Activated CD8-positive, alpha-beta memory T cell treated with anti-CD3 and anti-CD28 coated beads for 1 hour (primary cell): ENCODE measurements at places on chromosomes 12 and 14.

GRCh38 chr12:51205350-51205749, 12.5 kb downstream of the POU6F1 start:
- DNase-seq = no peak

GRCh38 chr14:82667501-82667900, 1133.8 kb upstream of the SEL1L start:
- DNase-seq = no peak

- DNase-seq = no peak
Measured at GRCh38 chr12:113119980-113120669, 15.4 kb downstream of the RASAL1 start.

DNA sequence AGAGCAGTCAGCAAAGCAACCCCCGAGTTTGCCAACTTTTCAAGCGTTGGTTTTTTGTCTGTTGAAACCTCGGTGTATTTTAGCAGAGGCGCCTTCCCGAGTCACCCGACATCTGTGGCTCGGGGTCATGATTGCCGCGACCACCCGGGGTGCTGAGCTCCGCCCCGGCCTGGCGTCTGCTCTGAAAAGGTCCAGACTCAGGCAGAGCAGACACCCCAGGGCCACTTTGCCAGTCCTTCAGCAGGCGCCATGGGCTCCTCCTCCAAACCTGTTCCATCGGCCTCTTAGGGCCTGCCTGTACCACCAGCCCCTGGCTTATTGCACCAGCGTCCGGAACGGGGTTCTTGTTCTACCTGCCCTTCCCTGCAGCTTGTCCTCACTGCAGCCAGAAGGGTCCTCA, 19.1 kb downstream of the ANKRD9 start:
- DNase-seq = no peak

DNA sequence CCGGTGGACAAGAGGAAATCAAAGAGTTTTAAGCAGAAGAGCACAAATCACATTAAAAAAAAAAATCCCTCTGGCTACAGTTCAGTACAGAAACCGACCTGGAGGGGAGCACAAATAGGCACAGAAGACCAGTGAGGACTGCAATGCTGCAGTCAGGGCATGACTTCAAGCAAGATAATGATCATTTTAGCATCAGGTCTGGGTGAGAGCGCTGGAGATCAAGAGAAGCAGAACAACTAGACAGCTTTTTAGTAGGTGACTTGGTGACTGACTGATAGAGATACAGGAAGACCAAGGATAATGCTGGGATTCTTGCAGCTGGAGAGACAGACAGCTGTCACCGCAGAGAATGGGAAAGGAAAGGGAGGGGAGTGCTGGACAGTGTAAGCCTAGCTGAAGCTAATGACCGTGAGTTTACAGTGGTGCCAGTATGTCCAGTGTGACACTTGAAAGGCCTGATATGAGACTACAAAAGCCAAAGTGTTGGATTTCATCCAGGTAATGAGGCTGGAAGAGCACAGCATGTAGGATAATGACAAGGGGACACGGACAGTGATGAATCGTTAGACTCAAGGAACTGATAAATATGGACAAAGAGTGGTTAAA, 5.6 kb downstream of the NFYB start:
- no peak for DNase-seq

DNA sequence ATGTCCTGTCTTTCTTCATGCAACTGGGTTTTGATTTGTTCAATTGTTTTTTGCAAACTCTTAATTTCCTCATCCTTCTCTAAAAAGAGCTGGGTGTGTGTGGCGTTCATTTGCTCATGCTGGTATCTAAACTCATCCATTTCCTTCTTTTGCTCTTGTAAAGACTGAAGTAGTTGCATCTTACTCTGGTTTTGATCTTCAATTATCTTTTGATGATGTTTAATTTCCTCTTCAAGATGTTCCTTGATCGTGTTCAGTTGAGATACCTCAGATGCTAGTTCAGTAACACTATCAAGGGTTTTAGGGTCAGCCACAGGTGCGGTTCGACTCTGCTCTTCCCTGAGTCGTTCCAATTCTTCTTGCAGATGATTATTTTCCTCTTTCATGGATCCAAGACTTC, 34.8 kb downstream of the TRIP11 start:
- DNase-seq = no peak

GRCh38 chr12:109169686-109170085, 53.3 kb downstream of the ACACB start:
- no peak for DNase-seq

- no peak for DNase-seq
Measured at GRCh38 chr14:55239320-55239719, 31.9 kb upstream of the FBXO34 start.

DNA sequence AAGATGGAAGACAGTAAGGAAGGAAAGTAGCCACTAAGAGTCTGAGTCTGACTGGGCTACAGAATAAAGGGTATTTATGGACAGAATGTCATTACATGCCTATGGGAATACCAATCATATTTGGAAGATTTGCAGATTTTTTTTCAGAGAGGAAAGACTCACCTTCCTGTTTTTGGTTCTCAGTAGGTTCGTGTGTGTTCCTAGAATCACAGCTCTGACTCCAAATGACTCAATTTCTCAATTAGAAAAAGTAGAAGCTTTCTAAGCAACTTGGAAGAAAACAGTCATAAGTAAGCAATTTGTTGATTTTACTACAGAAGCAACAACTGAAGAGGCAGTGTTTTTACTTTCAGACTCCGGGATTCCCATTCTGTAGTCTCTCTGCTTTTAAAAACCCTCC, 15.4 kb upstream of the PAPLN start:
- no peak for DNase-seq

DNA sequence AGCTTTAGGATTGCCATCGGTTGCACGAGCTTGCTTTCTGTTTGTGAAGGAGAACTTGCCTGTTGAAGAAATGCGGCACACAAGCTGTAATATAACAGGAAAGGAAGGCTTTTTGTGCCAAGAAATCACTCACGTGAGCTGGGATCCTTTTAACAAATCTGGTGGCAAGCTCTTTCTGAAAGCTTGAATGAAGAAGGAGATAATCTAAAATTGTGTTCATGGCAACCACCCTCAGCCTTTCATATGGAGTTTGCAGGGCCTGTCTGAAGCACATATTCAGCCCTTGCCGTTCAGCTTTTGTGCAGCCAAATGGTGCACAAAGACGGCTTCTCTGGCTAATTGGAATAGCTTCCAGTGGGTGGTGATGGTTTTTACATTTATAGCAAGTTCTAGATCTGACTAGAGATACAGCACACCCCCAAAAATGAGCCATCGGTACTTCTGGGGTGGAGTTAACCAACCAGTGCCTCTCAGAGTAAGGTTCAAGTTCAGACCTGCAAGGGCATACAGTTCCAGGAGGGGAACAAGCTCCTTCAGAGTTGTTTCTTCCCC, 107.4 kb downstream of the AEBP2 start:
- DNase-seq = no peak
